ENCODE measurements at places on chromosomes 7 and 10.

GRCh38 chr10:116766241-116766827 lies 24.0 kb upstream of the HSPA12A start:
- no peak for DNase-seq

DNA sequence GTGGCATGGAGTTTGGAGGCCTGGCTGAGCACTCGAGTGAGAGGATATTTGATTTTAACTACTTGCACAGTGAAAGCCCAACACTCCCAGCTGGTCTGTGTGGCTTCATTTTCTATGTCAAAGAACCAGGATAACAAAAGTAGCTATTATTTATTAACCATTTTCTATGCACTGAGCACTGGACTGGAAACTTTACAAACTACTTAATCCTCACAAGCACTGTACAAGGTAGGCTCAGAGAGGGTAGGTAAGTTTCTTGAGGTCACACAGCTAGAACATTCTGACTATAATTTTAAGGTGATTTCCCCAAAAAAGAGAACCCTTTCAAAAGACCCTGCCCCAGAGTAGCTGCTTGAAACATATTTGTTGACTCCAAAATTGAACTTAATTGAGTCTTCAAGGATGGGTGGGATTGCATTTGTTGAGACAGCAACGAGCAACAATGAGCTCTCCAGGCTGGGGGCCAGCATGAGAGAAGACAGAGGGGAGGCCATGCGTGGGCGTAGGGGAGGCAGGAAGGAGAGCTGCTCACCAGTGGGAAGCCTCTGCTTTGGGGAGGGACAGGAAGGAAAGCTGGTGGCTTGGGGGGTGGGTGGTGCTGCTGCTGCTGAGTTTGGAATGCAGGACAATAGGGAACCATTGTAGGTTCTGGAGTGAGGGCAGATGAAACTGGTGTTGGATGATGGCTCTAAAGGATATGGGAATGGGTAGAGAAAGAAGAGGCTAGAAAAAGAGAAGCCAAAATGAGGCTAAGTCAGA lies 31.5 kb downstream of the FAM241B start:
- no peak for DNase-seq

DNA sequence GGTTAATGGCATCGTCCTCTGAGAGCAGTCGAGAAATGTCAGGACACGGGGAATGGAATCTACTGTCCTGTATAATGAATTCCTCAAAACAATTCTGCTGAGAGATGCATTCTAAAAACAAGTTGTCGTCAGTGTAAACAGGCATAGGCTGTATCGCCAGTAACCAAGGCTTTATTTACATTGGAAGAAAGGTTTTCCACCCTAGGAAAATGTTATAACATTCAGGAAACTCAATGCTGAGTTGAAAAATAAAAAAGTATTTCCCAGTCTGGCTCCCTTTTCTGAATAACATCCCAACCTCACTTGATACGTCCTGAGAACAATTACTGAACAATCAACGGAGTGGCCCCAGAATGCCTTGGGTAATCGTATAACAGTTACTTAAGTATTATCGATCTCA lies 79.6 kb upstream of the UCN3 start:
- no peak for DNase-seq

- no peak for DNase-seq
These were observed 84.0 kb downstream of the ANLN start for GRCh38 chr7:36473454-36474282.

- DNase-seq, result no peak
These were observed 53.2 kb downstream of the FAM53B start for GRCh38 chr10:124691002-124691401.

GRCh38 chr7:7972922-7973594 lies 4.5 kb downstream of the GLCCI1 start:
- no peak for DNase-seq

- no peak for DNase-seq
These were observed 14.0 kb downstream of the CYP3A7 start for GRCh38 chr7:99720800-99721595.

- no peak for DNase-seq
These were observed 330.0 kb downstream of the BBS9 start for GRCh38 chr7:33459340-33459751.

DNA sequence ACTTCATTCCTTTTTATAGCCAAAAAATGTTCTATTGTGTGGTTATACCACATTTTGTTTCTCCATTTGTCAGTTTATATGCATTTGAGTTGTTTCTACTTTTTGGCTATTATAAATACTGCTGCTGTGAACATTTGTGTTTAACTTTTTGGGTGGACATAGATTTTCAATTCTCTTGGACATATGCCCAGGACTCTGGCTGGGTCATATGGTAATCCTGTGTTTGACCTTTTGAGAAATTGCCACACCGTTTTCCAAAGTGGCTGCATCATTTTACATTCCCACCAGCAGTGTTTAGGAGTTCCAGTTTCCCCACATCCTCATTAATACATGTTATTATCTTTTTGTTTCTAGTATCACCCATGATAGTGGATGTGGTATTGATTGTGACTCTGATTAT lies 39.4 kb downstream of the CSGALNACT2 start:
- DNase-seq, result no peak

DNA sequence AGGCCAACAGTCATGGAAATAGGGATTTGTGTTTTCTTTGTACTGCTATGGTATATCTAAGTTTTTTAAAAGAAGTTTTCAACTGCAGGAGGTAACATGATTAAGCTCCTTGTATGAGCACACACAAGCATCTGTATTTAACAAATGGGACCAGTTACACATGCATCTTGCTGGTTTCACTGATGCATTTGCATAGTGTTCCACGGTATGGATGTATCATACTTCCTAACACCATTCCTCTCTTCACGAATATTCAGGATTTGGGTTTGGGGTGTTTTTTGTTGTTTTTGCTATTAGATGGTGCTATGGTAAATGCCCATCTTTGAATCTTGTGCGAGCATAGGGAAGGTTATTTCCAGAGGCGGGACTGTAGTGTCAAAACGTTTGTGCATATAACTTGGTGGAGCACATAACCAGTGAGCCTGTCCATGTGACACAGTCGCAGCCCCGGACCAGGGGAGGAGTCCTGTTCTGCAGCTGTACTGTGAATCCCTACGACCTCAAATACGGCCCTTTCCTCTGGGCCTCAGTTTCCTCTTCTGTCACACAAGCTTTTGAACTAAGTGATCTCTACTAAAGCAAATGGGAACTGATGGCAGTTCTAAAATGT lies 1.9 kb downstream of the H2BK1 start:
- DNase-seq, result no peak

DNA sequence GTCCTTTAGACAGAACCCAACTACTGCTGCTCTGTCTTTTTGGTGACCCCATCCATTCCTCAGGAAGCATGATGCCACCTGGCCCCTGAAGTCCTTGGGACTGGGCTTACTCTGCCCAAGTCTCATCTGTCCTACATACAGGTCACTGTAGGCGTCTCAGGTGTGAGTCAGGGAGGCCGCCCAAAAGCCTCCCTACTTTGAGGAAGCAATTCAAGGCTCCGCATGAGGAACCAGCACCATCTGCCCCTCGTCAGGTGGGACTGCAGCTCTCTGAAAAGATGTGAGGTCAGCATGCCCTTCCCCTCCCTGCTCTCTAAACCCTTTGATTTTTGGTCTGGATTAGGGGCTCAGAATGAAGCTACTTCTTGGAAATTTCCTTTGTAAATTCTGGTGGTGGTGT lies 354.8 kb downstream of the CXCL12 start:
- DNase-seq, result no peak

GRCh38 chr10:76287856-76288255 lies 856.4 kb downstream of the LRMDA start:
- no peak for DNase-seq

GRCh38 chr7:727806-728460 lies 852 bp upstream of the PRKAR1B start:
- DNase-seq, result no peak

DNA sequence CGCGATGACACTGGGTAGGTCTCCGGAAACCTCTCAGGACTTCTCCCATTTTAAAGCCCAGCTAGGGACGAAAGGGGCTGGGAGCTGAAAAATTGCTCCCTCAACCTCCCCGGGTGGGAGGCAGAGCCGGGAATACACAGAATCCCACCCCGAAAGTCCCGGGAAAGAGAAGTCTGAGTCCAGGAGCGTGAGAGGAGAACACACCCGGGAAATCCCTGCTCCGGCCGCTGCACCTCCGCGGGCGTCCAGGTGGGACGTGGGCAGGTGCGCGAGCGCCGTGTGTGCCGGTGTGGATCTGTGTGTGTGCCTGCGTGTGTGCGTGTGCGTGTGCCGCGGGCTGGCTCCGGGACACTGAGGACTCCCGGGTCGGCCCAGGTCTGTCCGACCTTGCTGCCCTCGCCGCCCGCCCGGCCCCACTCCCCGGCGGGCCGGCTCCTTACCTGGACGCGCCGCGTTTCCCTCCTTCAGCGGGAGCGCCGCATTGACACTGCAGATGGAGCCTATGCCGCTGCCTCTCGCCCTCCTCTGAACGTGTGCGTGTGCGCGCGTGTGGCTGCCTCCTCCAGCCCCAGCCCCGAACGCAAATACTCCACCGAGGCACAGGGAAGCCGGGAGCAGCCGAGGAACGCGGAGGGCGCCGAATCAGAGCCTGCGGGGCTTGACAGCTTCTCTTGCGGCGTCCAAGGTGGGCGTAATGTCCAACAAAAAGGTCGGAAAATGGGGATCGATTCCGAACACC lies at the start of gene PLXNA4:
PLXNA4 (minus strand) TSS at position 489 of the 739 bp plus-strand sequence. CDS start 67,777 bp downstream, outside the sequence.
- no peak for DNase-seq

GRCh38 chr7:35450456-35451214 lies 196.7 kb upstream of the TBX20 start:
- DNase-seq, result no peak

DNA sequence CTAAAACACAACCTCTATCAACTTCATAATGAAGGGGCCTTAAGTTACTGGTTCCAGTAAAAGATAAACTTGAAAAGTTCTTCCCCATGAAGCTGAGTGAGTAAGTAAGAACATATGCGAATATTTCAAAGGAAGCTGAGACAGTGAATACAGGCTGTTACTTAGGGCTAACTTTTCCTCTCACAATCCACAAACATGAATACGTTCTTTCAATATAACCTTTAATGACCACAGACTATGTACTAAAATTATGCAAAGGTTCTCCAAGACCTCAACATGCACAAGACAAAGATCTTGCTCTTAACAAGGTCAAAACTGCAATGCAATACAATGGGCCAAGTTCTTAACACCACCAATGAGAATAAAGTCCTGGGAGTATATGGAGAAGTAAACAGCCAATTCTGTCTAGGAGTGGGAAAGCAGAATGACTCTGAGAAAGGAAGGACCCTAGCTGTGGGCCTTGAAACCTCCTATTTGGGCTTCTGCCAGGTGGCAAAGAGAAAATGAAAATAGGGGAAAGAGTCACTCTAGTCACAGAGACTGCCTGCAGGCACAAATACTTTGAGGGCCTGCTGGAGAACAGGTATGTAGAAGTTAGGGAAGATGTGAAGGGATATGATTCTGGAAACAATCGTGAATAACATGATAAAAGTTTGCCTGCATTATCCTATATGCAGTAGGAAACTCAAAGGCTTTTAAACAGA lies 43.7 kb downstream of the OSBPL3 start:
- DNase-seq, result no peak

GRCh38 chr7:23970193-23970592 lies 260.2 kb downstream of the STK31 start:
- DNase-seq, result no peak

DNA sequence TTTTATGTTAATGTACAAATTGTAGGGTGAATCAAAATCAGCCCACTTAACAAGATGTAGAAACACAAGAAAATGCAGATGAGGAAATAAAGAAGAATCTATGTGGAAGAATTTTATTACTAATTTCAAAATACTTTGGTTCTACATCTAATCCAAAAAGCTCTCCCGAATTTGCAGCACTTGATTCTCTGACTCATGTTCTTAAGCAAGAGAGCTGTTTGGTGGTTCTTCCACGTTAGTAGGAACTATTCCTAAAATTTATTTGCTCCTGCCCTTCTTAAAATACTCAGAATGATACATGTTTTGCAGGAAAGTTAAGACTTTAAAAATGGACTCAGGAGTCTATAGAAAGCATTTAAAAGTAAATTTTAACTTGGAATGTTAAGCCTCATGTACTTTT lies 91.8 kb downstream of the ZMYND11 start:
- no peak for DNase-seq

DNA sequence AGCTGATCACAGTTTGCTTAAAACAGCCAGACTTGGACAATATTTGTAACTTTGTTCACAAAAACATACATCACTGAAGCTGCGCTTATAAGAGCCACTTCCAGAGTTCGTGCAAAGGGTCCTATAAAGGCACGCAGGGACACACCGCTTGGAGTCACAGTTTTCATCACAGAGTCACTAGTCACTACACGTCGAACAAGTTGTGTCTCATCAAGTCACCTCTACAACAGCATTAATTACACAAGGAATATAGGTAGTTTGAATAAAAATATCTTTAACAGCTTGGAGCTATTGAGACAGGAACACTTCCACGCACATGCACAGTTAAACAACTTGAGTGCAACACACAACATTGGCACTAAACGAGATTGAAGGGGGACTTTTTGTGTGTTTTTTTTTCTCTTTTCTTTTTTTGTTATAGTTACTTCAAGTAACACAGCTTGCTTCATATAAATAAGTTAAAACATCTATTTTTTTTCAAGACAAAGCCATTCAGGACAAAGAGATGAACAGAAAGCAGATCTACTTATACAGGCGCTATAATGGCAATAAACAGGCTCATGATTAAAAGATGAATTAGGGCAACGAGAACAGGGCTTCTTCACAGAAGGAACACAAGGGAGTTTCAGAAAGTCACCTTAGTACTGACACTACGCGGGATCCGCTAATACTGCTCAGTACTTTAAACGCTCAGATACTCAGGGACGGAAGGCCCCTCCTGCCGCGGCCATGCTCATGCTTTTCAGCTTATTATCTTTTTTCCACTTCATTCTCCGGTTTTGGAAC lies 2.2 kb downstream of the HOXA5 start:
- no peak for DNase-seq

- no peak for DNase-seq
These were observed 224.9 kb upstream of the TMEM229A start for GRCh38 chr7:124257638-124258308.

- DNase-seq, result no peak
These were observed 74.5 kb upstream of the LEP start for GRCh38 chr7:128166603-128167041.

DNA sequence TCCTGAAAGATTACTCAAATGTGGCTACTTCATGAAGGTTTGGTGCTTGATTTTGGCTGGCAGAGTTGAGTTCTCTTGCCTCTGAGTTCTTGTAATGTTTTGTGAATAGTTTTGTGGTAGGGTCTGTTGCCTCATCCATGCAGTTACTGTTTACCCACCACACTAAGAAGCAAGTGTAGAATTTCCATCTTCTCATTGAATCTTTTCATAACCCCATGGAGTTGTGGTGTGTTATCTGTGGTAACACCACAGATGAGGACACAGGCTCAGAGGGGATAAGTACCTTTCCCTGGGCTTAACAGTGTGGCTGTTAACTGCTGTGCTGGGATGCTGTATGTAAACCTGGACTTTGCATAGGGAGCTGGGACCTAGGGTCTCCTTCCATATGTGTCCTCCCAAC lies 186.3 kb downstream of the CAMK1D start:
- no peak for DNase-seq

Data from prostate gland (tissue), 2 donors.